A549 treated with RU486 at 1 μM for 4 hours (cell line): ENCODE measurements at places on chromosomes 13 and 19. TPM values are rescaled to one million over a fixed set of nuclear protein-coding genes. Genes with fewer than 3 reads are reported as not detected.

IL17D gene
- 0.96 to 1.5 TPM (median 1.4 TPM) in 5 replicates for total RNA-seq

NOTCH3 gene
- total RNA-seq = 6.8 to 10.3 TPM (median 8.6 TPM) in 5 replicates

SIGLEC7 gene
- total RNA-seq = not detected in 5 replicates

KCTD4 gene
- not detected in 5 replicates for total RNA-seq

KCTD15 gene
- 44.1 to 73.1 TPM (median 60.6 TPM) in 5 replicates for total RNA-seq

SLC7A1 gene
- total RNA-seq = 24.6 to 33.7 TPM (median 31.9 TPM) in 5 replicates

GTF3A gene
- 93.3 to 103 TPM (median 100 TPM) in 5 replicates for total RNA-seq

SMIM44 gene
- total RNA-seq = not detected in 5 replicates

TMEM38A gene
- 0.87 to 1.8 TPM (median 1.5 TPM) in 5 replicates for total RNA-seq

C13orf42 gene
- not detected in 5 replicates for total RNA-seq

SERP2 gene
- total RNA-seq = not detected in 5 replicates

KLF1 gene
- not detected in 5 replicates for total RNA-seq

FCER2 gene
- not detected in 5 replicates for total RNA-seq

GJB6 gene
- not detected in 5 replicates for total RNA-seq

STARD13 gene
- 3.3 to 3.9 TPM (median 3.7 TPM) in 5 replicates for total RNA-seq

NPAS1 gene
- total RNA-seq = 4.0 to 7.4 TPM (median 6.4 TPM) in 5 replicates

SERTAD1 gene
- total RNA-seq = 24.4 to 39.2 TPM (median 32.1 TPM) in 5 replicates

NLRP11 gene
- total RNA-seq = 0.06 TPM in 1 of 5 replicates, not detected in the others

LHB gene
- not detected in 5 replicates for total RNA-seq

PRRG2 gene
- 0.66 to 1.5 TPM (median 1.0 TPM) in 5 replicates for total RNA-seq

IRGC gene
- not detected in 5 replicates for total RNA-seq

PGLYRP2 gene
- 0.06 TPM in 1 of 5 replicates, not detected in the others for total RNA-seq

TPTE2 gene
- total RNA-seq = not detected in 5 replicates

ZNF497 gene
- total RNA-seq = 0.80 to 1.8 TPM (median 1.5 TPM) in 5 replicates

PALM3 gene
- 1.3 to 2.6 TPM (median 1.9 TPM) in 5 replicates for total RNA-seq

PEAK3 gene
- not detected in 5 replicates for total RNA-seq

GPR18 gene
- not detected in 5 replicates for total RNA-seq

LILRB3 gene
- 0.16 to 0.28 TPM in 2 of 5 replicates, not detected in the others for total RNA-seq

CERS1 gene
- total RNA-seq = 3.2 to 5.8 TPM (median 4.9 TPM) in 5 replicates

CDC16 gene
- 32.4 to 40.1 TPM (median 37.6 TPM) in 5 replicates for total RNA-seq
